ENCODE measurements at places on chromosomes 2 and 18. TPM values are rescaled to one million over a fixed set of nuclear protein-coding genes. Genes with fewer than 3 reads are reported as not detected.

GRCh38 chr2:240635998-240636547 is 10.8 kb downstream of the GPR35 start:
- DNase-seq: no peak

DNA sequence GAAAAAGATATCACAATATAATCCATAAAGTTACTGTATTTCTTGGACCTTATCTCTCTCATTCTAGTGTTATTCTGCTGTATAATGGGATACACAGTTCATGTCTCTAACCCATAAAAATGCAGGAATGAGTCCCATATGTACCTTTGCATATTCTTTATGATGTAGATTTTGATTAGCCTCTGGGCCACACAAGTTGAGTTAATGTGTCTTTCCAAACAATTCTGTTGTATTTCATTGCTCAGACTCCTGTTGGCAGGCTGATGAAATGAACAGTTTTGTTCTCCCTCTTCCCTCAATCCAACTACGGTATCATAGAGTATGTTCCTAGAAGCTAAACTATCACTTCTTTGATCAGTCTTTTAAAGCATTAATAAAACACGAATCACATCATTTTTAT is 113.2 kb upstream of the SATB2 start:
- no peak for DNase-seq

DNA sequence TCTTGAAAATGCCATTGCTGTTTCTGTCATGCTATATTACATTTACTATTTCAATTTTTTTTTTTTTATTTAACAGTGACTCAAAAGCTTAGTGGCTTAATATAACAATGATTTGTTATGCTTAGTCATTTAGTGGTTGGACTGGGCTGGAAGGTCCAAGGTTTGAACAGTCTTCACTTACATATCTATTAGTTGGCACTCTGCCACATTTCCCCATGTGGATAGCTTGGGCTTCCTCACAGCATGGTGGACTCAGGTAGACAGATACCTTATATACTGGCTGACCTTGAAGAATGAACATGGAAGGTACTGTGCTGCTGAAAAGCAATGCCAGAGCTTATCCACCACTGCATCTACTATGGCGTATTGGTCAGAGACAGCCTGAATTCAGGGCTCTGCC is 909.5 kb upstream of the SOX11 start:
- no peak for DNase-seq

GRCh38 chr2:228107846-228108245 is 73.6 kb downstream of the SPHKAP start:
- no peak for DNase-seq

DNA sequence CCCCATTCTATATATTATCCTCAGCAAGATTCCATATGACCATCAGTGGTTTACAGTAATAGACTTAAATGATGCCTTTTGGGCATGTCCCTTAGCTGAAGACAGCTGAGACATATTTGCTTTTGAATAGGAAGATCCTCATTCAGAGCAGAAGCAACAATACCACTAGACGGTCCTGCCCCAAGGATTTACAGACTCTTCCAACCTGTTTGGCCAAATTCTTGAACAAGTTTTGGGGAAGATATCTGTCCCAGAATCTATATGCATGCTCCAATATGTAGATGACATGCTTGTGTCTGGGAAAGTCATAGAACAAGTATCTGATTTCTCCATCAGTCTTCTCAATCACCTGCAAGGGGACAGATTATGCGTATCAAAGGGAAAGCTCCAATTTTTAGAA is 137.1 kb upstream of the RMP24 start:
- no peak for DNase-seq

DNA sequence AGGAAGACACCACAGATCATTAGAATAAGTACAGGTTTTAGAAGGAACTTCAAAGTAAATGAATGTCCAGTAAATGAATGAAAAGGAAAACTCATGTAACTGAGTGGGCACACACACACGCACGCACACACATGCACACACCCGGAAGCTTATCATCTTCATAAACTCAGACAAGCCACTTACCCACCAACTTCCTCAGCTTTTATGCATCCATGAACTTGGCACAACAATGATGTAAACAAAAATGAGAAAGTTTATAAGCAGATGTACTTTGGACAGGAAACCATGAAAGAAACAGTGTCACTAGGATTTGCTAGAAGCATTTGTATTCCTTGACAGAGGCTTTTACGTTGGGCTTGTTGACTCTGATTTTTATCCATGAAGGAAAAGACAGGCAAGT is 23.2 kb downstream of the RNF152 start:
- DNase-seq: no peak

DNA sequence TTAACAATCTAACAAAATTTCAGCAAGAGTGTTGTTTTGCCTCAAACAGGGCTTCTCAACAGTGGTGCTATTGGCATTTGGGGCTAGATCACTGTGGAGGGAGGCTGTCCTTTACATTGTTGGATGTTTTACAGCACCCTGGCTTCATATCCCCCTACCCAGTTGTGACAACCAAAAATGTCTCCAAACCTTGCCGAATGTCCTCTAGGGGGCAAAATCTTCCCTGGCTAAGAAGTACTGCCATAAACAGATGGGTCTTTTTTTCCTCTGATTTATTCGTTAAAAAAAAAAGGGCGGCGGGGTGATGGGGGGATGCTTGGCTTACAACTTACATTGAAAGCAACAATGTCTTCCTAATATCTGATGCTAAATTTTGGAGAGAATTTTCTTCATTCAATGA is 207.6 kb upstream of the CCDC150 start:
- no peak for DNase-seq

DNA sequence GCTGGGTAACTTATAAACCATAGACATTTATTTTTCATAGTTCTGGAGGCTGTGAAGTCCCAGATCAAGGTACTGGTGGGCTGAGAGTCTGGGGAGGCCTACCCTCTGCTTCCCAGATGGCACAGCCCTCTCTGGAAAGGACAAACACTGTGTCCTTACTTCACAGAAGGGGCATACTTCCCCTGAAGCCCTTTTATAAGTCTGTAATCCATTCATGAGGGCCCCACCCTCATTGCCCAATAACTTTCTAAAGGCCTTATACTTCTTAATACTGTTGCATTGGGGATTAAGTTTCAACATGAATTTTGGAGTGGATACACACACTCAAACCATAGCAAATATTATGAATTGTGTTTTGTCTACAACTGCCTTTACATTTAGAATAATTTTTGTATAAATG is 36.0 kb downstream of the ATIC start:
- no peak for DNase-seq

- no peak for DNase-seq
These were observed 6.2 kb downstream of the MBD2 start for GRCh38 chr18:54218299-54218698.

DNA sequence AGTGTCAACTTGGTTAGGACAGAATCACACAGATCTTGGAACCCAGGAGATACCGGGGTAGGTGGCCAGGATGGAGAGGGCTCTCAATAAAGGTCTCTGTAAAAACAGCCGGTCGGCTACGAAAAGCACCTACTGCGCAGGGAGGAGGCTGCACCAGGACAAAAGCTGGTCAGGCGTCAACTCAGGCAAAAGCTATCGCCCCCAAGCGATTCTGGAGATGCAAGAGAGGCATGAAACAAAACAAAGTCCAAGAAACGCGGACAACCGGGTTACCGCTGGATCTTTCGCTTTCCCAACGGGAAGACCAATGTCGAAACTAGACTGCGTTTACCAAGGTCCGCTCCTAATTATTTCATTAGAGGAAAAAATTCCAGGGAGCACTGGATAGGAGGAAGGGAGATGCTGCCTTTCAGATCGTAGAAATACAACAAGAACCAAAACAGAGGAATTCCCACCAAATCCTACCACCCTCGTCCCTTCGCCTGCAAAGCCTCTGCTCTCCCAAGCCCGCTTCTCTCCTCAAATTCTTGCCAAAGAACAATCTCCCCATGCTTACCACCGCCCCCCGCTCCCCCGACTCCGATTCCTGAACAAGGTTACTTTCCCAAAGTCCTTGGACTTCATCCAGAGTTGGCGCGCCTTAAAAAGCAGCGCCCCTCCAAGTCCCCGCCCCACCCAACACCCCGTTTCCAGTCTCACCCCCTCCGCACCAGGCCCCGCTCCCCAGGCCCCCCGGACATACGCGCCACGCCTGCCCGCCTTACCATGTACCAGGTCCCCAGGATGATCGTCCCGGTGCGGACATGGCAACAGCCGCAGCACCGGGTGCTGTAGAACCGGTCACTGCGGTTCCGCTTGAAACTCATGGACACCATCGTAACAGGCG is 539 bp downstream of the LAPTM4A start:
- DNase-seq: no peak

DNA sequence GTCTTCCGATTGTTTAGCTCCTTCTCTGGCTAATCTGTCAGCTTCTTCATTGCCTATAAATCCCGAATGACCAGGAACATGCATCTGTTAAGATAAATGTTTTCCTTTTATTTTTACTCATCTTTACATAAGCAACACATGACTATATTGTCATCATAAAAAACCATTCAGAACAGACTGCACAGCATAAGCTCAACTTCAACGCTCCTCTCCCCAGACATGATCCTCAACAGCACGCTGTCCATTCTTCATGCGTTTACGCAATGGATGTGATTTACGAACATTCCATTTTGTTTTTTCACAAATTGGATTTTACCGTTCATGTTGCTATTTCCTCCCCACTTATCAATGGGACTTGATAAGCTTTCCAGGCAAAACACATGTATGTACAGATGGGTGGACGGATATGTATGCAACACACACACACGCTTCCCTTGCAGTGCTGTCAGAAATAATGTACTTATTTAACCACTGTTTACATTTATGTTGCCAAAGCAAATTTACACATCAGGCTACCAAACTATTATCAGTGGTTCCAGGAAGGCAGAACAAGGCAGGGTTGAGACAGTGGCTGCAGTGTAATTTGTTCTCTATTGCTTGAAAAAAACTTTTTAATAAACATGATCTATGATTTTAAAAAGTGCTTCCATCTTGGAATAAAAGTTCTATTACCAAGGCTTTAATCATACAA is 12.2 kb downstream of the RNASEH1 start:
- no peak for DNase-seq

DNA sequence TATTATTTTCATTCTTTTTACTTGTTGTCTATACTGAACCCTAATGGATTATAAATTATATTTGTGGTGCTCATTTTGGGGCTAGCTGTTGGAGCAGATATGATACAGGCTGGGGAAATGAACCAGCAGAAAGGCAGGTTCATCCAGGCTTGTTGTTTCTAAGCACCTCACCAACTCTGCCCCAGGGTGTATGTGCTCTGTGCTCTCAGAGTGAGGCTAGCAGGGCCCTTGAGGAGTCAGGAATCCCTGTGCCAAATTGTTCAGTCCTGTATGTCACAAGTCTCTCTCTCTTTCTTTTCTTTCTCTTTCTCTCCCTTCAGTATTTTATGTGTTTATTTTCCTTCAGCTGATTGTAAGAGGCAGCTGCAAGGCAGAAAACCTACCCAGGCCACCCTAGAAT is 181.1 kb upstream of the DPP10 start:
- DNase-seq: no peak

DNA sequence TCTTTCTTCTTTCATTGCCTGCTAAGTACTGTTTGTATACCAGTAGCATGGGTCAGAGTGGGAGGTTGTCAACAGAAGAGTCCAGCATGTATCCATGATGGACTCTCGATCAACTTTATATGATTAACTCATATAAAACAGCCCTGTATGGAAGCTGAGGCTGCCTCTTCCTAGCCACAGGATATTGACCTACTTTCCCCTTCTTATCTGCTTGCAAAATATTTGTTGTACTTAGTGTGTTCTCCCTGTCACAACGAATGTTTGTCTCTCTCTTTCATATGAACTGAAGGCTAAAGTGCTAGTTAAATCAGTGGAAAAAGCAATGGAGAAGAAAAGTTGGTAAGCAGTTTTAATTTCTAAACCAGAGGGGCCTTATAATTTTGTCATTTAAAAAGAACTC is 17.8 kb downstream of the MYO1B start:
- no peak for DNase-seq

GRCh38 chr18:10015288-10015701 is 101.5 kb downstream of the VAPA start:
- DNase-seq: no peak

DNA sequence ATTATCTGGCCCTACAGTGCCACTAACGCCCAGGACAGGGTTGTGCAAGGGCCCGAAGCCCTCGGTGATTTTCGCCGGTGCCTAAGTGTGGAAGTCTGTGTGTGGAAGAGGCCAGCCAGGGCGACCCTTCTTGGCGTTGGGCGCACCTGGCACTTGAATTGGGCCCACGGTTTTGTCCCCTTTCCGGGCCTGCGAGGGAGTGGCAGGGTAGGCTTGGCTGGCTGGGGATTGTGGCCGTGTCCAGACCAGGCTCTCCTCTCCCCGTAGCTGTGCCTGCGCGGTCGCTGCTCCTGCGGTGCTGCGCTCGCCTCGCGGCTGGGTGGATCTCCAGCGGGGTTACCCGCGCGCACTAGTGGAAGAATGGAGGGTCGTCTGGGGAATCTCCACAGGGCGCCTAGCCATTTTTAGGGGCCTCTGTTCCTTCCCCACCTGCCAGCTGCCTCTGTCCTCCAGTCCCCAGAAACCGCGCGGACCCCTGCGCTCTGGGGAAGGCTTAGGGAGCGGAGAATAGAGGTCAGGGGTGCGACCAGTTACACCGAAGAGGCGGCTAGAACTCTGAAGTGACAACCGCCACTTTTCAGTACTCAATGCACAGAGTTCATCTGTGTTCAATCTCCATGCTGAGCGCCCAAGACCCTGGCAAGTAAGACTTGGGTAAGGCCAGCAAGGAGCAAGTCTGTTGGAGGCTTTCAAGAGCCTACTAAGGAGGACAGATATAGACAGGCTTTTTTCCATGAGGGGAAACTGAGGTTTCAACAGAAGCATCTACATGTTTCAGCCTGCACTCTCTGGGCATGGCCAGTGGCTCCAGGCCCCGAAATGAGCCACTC is 16.0 kb downstream of the EVX2 start:
- DNase-seq: no peak

GRCh38 chr2:44623622-44624351 is 262.0 kb downstream of the CAMKMT start:
- DNase-seq: no peak

DNA sequence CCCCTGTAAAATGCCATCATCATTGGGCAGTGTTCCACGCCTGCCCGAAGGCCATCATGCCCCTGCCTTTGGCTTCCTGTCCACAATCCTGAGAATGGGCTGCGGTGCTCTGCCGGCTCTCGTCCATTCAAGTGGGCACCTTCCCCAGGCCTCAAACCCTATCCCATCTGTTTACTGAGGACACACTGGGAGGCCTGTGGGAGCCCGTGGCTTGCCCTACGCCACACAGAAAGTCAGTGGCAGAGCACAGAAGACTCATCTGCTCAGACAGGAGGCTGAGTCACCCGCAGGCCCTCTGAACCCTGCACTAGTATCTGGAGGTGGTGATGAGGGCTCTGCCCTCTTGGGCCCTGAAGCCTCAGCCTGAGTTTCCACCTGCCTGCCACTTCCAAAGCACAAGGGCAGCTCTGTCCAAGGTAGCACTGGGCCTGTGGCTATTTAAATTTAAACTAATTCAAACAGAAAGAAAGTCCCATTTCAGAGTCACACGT is 19.1 kb upstream of the ANKRD53 start:
- peak; percentile 44 for DNase-seq

DSC2 gene
- 6.8 TPM for total RNA-seq

HOXD12 gene
- total RNA-seq: not detected

ARHGAP25 gene
- total RNA-seq: 21.1 TPM

PTPN18 gene
- 71.0 TPM for total RNA-seq

UGT1A7 gene
- total RNA-seq: not detected

KCNG2 gene
- 0.23 TPM for total RNA-seq

CABYR gene
- total RNA-seq: 4.2 TPM

IL1F10 gene
- total RNA-seq: not detected

KRTCAP3 gene
- 2.4 TPM for total RNA-seq

Measured in aorta (tissue), 5 donors.